ENCODE measurements at places on chromosomes 7 and 10.

GRCh38 chr7:37957221-37957970, 37.0 kb downstream of the EPDR1 start:
- no peaks in the 10 kb centered on the region for H3K36me3 ChIP-seq
- no peak for DNase-seq
- H3K4me1 ChIP-seq = no peaks in the 10 kb centered on the region
- H3K4me3 ChIP-seq = no peak overlapping the region
- no peak overlapping the region for H3K27ac ChIP-seq
- no peaks in the 10 kb centered on the region for H3K27me3 ChIP-seq

DNA sequence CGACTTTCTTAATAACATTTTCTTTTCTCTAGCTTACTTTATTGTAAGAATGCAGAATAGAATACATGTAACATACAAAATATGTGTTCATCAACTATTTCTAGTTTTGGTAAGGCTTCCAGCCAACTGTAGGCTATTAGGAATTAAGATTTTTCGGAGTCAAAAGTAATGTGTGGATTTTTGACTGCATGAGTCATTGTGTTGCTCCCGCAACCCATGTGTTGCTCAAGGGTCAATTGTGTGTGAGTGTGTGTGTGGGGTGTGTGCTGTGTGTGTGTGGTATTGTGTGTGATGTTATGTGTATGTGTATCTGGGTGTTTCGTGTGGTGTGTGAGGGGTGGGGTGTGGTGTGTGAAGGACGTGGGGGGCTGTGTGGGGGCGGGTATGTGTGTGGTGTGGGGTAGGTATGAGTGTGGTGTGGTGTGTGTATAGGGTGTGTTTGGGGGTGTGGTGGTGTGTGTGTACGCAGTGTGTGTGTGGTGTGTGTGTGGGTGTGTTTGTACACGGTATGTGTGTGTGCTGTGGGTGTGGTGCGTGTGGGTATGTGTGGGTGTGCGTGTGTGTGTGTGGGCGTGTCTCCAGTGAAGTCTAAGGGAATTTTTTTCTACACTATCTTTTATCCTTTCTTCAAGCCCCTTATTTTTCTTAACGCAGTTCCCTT, 60.5 kb downstream of the RSU1 start:
- H3K36me3 ChIP-seq = no peaks in the 10 kb centered on the region
- H3K27me3 ChIP-seq = no peaks in the 10 kb centered on the region
- H3K4me1 ChIP-seq = no peaks in the 10 kb centered on the region
- H3K27ac ChIP-seq = no peak overlapping the region
- no peak for DNase-seq

GRCh38 chr10:35946556-35946955, 304.5 kb upstream of the FZD8 start:
- no peak for DNase-seq
- H3K27me3 ChIP-seq = no peaks in the 10 kb centered on the region
- H3K36me3 ChIP-seq = no peaks in the 10 kb centered on the region
- no peaks in the 10 kb centered on the region for H3K4me1 ChIP-seq

GRCh38 chr10:33183655-33184054, 150.8 kb downstream of the NRP1 start:
- H3K27me3 ChIP-seq = no peaks in the 10 kb centered on the region
- no peak for DNase-seq
- H3K4me3 ChIP-seq = no peak overlapping the region
- no peaks in the 10 kb centered on the region for H3K36me3 ChIP-seq
- H3K27ac ChIP-seq = no peak overlapping the region

GRCh38 chr7:5423306-5423975, at the start of gene TNRC18:
Gene TNRC18 (minus strand): TSS chr7:5423834. CDS start chr7:5421246, 2,588 bp downstream.
- H3K27ac ChIP-seq = peak within 1 kb of the TSS; percentile 100
- DNase-seq = no peak
- H3K4me3 ChIP-seq = peak within 1 kb of the TSS; percentile 83
- peaks cover 41% of the 10 kb centered on the region for H3K4me1 ChIP-seq

Measured in HCT116 (cell line).